ENCODE measurements at places on chromosomes 11 and 22.

DNA sequence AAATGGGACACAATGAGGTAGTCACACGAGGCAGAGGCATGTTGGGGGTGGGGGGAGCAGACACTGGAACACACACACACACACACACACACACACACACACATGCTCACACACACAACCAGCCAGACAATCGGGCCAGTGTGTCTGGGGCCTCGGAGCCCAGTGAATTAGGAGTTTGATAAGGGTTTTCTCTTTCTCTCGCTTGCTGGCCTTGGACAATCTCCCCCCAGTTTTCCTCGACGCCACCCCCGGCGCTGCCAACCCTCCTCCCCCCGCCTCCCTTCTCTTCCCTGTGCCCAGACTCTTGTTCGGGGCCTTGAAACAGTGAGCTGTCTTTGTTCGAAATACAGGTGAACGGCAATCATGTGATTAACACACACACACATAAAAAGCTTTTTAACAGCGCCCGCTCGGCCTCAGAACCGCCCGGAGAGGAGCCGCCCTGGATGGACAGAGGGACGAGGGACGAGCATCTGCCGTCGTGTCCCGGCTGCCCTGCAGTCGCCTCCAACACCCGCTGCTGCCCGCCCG is 1.5 kb upstream of the SOX10 start:
- DNase-seq = peak; percentile 86

DNA sequence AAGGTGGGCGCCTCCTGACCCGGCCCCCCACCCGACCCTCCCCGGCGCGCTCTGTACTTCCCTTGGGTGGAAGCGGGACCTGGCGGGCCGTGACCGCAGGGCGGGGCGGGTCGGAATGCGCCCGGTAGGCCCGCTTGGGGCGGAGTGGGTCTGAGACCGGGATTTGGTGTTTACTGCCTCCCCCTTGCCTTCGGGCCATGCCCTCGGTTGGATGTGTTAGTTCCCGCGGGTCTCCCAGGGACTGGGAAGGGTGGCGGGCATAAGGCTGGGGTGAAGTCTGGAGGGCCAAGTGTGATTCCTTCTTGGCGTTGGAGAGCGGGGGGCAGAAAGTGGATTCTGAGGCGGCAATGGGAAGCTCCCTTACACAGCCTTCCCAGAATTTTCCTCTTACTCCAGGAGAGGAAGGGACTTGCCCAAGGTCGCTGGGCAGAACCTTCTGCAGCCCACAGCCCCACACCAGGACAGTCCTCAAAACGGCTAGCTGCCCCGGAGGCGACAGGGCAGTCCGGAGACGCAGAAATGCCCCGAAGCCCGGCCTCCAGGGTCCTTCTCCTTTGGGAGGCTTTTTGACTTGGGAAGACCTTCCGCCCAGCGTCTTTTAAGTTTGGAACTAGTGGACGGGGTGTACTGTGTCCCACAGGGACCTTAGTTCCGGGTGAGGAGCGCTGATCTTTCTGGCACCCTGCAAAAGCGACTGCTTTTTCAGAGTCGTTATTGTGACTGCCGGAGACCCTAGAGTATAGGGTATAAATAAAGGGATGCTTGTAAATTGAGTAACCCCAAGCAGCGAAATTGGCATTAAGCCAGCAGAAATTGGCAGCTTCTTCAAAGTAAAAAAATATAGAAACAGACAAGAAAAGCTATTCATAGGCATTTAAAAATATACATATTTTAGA is 647 bp downstream of the SWAP70 start:
- DNase-seq = no peak

DNA sequence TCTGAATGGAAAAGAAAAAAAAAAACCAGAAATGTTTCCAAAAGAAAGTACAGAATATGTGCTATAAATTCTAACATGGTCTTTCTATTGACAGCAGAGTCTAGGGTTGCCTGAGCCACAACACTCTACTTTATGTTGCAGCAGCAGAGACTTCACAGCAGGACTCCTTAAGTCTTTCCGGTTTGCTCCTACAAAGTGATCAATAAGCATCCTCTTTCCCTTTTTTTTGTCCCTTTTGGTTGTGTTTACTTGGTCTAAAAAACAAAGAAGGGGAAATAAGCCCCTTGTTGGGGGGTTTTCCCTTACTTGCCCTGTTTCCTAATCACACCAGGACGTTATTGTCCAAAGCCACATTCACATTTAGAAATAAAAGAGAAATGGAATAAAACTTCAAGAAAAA is 163.1 kb upstream of the MPPED2 start:
- no peak for DNase-seq

DNA sequence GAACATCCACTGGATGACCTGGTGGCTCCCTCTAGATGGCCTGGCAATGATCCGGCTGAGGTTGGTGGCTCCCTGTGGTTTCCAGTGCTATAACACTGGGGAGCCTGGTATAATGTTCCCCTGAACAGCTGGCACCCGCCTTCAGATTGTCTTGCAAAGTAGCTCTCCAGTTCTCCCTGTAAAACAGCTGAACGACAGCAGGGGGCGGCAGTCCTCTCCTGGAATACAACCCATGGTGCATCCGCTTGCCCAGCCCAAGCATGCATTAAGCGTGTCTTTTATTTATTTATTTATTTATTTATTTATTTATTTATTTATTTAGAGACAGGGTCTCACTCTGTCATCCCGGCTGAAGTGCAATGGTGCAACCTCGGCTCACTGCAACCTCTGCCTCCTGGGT is 258.9 kb downstream of the BUD13 start:
- no peak for DNase-seq

- no peak for DNase-seq
Measured at GRCh38 chr11:14417186-14417585, 58.2 kb upstream of the RRAS2 start.

- DNase-seq = no peak
Measured at GRCh38 chr11:46237248-46238077, 40.0 kb upstream of the CREB3L1 start.

DNA sequence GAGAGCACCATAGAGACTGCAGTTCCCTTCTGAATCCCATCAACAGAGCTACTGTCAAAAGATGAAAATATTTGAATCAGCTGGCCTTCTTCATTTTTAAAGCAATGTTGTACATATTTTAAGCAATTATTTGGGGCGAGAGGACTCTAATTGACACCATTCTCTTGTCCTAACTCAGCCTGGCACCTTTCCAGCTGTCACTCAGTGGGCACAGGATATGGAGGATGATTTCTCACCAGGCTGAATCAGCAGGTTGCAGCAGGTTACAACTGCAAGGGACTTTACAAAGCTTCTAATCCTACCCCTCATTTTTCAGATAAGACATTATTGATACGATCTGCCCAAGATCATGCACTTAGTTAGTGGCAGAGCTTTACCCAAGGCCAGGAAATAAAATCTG is 11.9 kb upstream of the WT1 start:
- no peak for DNase-seq

GRCh38 chr11:124211321-124211720 is 28.2 kb downstream of the OR10D3 start:
- DNase-seq = no peak

- DNase-seq = no peak
Measured at GRCh38 chr11:84870486-84870885, 756.7 kb downstream of the DLG2 start.

GRCh38 chr22:37146507-37147180 is 3.1 kb downstream of the IL2RB start:
- no peak for DNase-seq

GRCh38 chr22:40525250-40525884 is 111.2 kb downstream of the MRTFA start:
- DNase-seq = no peak

- DNase-seq = no peak
Measured at GRCh38 chr11:10503777-10504480, 37.1 kb downstream of the RNF141 start.

GRCh38 chr11:30342736-30343166 is 19.8 kb downstream of the ARL14EP start:
- peak; percentile 4 for DNase-seq

DNA sequence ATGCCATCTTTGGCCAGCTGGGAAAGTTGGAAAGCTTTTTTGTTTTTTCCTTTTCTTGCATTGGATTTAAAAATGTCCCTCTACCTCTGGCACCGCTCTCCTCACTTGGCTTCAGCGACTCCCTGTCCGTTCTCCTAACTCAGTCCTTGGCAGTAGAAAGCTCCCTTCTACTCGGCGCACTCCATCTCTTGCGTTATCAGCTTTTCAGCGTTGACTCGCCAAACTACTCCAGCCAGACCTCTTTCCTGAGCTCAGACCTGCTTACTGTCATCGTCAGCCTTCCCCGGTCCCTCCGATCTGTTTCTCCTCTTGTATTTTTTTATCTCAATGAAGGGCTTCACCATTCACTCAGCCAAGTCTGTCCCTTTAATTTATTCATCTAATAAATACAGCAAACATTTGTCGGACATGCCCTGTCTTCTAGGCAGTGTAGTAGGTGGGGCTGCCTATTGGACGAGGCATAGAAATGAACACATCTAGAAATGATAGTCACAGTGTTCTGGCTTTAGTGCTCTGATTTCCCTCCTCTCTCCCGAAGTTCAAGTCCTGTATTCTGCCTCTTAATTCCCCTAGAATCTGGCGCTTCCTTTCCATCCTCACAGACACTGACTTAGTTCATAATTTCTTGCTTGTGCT is 839 bp downstream of the CEP164 start:
- peak; percentile 63 for DNase-seq

- DNase-seq = no peak
Measured at GRCh38 chr22:45686004-45686403, 14.4 kb downstream of the ATXN10 start.

- no peak for DNase-seq
Measured at GRCh38 chr11:18769802-18770456, 21.7 kb downstream of the PTPN5 start.

DNA sequence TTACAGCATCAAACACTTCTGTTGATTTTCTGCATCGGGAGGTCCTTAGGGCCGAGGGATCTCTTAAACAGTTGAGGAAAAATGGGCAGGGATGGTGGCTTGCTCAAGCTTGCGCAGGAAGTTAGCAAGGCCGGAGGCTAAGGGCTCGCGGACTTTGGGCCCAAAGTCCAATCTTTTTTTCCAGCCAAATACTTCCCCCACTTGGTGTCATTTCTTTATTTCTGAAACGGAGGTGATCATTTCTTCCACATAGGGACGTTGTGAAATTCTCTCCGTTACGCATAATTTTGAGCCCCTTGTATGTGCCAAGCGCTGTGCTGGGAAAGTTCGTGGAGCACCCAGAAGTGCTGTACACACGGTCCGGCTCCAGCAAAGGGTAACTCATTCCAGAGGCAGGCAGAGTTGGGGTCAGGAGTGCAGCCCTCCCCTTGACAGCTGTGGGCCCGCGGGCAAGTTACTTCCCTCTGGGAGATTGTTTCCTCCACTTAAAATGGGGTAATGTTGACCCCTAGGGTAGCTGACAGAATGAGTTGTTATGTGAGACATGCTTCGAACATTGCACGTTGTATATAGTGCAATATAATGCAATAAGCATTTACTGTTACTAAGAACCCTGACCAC is 809 bp downstream of the MIEF1 start:
- DNase-seq = no peak

- no peak for DNase-seq
Measured at GRCh38 chr22:45019861-45020655, 10.3 kb upstream of the PHF21B start.

- DNase-seq = no peak
Measured at GRCh38 chr11:91158891-91159537, 936.2 kb upstream of the CHORDC1 start.

GRCh38 chr22:31127181-31127772 is 4.5 kb downstream of the INPP5J start:
- DNase-seq = no peak

DNA sequence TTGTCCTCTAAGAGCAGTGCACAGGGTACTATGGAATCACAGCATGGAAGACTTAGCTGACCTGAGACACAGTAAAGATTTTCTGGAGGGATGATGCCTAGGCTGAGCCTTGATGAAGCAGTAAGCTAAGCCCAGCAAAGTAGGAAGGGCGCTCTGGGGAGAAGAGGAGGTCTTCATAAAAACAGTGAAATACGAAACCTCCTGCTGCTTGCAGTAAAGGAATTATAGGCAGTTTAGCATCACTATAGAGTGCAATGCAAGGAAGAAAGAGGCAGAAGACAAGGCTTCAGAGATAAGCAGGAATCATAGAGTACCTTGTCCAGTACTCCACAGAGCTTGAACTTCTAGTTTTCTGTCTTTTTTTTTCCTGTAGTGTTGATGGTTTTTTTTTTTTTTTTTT is 555.7 kb upstream of the CADM1 start:
- no peak for DNase-seq

GRCh38 chr11:4393858-4394223 is 339 bp upstream of the TRIM21 start:
- DNase-seq = no peak

DNA sequence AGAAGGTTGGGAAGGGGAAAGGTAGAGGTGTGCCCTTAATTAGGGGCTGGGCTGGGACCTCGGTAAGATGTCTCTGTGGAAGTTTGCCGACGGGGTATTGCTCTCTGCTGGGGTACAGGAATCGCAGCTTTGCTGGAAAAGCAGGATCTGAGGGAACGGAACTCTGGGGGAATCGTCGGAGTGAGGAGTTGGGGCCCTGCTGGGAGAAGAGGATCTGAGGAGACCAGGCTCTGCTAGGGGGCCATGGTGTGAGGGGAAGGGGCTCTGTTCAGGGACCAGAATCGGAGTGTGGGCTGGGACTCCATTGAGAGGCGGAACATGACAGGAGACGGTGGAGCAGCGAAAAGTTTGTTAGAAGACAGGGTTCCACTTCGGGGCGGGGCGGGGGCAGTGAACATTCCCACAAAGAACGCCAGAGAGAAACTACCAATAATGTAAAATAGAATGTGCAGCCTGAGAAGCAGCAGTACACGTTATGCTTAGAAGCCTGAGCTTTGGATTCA is 456 bp downstream of the AAMDC start:
- peak; percentile 26 for DNase-seq

DNA sequence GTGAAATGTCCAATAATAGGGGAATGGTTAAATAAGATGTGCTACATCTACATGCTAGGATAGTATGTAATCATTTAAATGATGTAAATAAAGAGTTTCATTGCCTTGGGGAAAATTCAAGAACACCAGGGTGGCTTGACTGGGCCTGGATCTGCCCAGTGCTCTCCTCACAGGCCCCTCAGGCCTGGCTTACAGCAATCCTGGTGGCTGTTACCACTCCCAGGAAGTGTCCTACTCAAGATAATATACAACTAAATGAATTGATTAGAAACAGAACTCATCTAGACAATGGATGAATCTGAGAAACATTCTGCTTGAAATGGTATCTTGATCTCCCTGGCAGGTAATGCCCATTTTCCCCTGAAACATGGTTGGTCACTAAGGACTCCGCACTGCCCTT is 30.8 kb downstream of the MAP6 start:
- no peak for DNase-seq

DNA sequence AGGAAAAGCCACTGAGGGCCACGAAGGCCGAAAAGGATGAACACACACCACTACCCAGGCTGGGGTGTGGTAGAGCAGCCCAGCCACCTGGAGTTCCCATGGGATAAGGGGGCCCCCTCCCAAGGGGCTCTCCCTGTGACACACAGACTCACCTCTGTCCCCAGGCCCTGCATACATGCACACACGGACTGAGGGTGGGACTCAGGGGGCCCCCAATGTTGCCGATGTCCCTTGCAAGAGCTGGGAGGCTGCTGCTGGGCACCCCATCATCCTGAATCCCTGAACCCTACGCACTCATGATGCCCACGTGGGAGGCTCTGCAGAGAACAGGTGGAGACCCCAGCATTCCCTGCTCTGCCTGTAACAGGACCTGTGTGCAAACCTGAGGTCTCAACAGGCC is 14.5 kb downstream of the SHANK2 start:
- no peak for DNase-seq

GRCh38 chr11:21428796-21429195 is 759.4 kb downstream of the NELL1 start:
- no peak for DNase-seq

Measured in midbrain (tissue), 1 donor.